Non-pigmented ciliary epithelial cell (primary cell): ENCODE measurements at places on chromosomes 7 and 10.

DNA sequence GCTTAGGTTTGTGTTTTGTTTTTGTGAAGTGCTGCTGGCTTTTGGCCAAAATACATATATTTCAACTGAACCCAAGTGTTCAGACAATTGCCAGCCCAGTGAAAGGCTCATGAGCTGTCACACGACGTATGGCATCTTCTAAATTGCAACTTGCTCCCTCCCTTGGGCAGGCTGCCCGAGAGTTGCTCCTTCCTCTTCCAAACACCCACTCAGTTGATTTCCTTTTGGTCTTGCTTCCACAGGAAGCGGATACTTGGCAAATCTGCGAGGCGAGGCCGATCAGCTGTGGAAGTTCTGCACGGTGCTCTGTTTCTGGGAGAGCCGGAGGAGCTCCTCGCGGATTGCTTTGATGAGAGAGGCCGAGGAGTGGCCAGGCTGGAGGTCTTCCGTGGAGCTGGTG lies 39.6 kb upstream of the ATP6V0A4 start:
- no peak for DNase-seq

DNA sequence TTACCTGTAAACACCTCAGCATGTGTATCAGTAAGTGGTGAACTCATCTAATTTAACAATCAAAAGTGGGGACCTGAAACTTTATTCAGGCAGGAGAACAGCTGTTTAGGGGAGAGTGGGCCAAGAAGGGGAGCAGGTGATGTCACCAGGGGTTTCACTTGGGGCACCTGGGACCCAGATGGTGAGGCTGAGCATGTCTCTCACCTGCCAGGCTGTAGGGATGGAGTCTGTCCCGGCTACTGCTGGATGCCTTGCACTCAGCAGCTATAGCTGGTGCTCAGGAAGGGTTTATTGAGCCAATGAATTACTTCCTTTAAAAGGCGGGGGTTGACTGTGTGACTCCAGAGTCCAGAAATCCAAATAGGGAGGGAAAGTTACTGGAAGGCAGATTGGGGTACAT lies 23.0 kb downstream of the CDH23 start:
- no peak for DNase-seq

GRCh38 chr10:22764639-22765038 lies 50.3 kb upstream of the PIP4K2A start:
- DNase-seq: no peak

GRCh38 chr10:75013007-75013406 lies 98.4 kb upstream of the SAMD8 start:
- DNase-seq: no peak

GRCh38 chr10:70437721-70438120 lies 3.8 kb downstream of the NODAL start:
- DNase-seq: no peak

GRCh38 chr7:71769326-71769725 lies 637.4 kb downstream of the GALNT17 start:
- no peak for DNase-seq

DNA sequence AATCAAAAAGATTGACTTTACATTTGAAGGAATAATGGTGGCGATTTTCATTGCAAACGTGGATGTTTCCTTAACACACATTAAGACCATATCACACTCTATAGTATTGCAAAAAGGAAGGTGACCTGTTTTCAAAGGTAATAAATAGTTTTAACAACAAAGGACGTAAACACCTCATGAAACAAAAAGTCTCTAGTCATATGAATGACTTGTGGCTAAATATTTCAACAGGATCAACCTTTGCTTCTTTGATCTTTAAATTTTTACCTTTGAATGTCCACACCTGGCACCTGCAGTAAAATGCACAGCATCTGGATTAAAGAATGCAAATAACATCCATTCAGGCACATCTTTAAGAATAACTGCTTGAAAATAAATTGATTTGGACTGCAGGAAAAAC lies 30.0 kb upstream of the FERD3L start:
- no peak for DNase-seq

DNA sequence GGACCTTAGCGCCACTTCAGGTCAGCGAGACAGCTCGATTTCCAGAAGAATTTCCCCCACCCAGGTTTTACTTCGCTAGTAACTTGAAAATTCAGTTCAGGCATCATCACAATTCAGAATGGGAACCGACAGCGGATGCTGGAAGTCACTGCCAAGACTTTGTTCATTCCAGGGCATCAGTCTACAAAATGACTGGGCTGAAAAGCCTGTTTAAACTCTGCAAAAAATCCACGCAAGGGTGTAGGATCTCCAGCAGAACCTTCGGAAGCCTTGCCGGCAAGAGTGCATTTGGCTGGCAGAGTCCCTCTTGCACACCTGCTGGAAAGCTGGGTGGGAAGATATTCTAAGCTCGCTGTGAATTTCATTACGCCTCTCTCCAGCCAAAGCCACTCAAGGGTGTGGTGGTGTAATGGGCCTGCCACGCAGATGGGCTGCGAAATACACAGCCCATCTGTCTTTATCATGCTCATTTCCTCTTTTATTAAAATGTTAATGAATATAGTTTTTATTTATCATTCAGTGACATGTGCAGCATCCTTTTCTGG lies 672.0 kb upstream of the FOXK1 start:
- DNase-seq: no peak

DNA sequence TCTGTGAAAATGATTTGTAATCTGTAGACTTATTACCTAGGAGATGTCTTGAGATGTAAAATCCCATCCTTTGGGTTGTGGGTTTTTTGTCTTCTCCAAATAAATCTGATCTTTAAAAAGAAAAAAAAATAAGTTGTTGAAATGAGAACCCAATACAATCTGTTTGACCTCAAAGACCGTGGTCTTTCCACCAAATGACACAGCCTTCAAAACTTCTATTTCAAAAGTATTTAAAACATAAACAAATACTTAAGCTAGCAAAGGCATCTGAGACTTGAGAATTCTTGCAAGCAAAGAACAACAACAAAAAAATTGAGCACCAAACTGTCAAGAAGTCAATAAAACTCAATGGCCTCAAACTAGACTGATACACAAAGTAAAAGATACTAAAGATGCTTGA lies 67.9 kb upstream of the HECW1 start:
- DNase-seq: no peak

- DNase-seq: no peak
Observed at GRCh38 chr7:7304705-7305450, 122.5 kb downstream of the C1GALT1 start.

DNA sequence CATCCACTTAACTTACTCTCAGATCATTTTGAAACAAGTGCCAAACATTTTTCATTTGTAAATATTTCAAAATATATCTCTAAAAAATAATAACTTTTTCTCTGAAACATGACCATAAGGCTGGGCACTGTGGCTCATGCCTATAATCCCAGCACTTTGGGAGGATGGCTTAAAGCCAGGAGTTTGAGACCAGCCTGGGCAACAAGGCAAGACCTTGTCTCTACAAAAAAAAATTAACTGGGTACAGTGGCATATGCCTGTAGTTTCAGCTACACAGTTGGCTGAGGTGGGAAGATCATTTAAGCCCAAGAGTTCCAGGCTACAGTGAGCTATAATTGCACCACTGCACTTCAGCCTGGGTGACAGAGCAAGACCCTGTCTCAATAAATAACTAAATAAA lies 36.4 kb downstream of the USP54 start:
- no peak for DNase-seq
